ENCODE measurements at places on chromosomes 6 and 20.

DNA sequence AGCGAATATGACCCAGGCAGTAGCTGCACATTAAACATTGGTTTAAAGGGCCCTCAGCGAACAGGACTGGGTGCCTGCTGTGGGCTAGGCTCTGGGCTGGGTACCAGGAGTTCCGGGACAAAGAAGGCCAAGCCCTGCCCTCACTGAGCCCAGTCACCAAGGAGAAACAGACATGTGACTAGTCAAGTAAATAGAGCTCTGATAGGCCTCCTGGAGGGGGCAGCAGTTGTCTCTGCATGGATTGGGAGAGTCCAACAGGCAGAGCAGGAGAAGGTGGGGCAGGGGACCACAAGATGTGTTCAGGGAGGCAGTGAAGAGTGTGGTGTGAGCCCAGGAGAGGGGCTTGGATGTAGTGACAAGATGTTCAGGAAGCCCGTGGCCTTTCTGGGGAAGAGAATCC lies 3.1 kb downstream of the HM13 start:
- DNase-seq, result peak; percentile 13

GRCh38 chr6:39388606-39389483 lies 66.3 kb upstream of the KCNK16 start:
- DNase-seq, result no peak

- DNase-seq, result no peak
These were observed 76.8 kb downstream of the REV3L start for GRCh38 chr6:111406200-111406721.

DNA sequence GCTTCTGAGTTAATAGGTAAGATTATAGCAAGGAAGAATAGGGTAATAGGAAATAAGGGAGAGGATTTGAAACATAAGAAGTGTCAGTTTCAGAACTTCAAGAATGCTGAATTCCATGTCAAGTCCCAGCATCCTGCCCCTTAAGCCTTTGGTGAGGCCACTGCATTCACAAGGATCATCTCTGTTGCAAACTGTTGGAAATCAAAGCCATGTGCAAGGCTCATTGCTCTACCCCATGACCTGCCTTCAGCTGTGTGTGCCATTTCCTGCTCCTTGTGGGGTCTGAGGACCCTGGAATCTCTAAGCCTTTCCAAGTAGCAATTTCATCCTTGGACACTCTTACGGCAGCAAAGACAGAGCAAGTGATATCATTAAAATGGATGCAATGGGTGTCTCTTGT lies 203.0 kb downstream of the CDC5L start:
- DNase-seq, result no peak

DNA sequence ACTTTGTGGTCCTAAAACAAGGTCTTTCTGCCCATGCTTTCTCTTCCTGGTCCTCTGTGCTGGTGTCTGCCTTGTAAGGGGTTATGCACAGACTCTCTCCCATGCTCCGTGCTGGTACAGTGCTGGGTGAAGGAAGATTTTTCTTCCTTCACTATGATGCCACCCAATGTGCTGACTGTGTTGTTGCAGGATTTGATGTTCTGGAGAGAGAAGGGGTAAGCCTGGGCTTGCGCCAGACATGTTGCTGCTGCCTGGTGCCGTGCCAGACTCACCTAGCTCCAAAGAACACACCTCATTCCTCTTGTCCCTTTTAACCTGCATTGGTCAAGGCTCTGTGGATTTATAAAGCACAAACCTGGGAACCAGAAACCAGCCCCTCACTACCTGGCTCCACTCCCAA lies 28.4 kb upstream of the ARMH2 start:
- DNase-seq, result no peak

- DNase-seq, result no peak
These were observed 1257.2 kb upstream of the EYS start for GRCh38 chr6:66964216-66964615.

GRCh38 chr6:116408491-116408890 lies 37.7 kb downstream of the DSE start:
- no peak for DNase-seq

DNA sequence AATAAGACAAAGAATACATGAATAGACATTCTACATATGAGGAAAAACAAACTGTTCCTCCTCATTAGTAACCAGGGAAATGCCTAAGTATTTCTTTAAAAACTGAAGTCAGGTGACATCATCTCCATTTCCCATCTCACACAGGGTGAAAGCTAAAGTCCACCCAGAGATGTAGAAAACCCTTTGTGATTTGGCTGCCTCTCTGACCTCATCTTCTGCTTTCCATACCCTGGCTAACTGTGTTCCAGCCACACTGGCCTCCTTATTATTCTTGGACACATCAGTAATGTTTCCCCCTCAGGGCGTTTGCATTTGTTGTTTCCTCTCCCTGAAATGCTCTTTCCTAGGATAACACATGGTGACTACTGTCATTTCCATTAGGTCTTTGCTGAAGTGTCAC lies 40.4 kb downstream of the ESF1 start:
- no peak for DNase-seq

GRCh38 chr6:89826029-89826528 lies 3.6 kb upstream of the CASP8AP2 start:
- DNase-seq, result no peak

GRCh38 chr6:11036977-11037430 lies 7.1 kb downstream of the ELOVL2 start:
- no peak for DNase-seq

DNA sequence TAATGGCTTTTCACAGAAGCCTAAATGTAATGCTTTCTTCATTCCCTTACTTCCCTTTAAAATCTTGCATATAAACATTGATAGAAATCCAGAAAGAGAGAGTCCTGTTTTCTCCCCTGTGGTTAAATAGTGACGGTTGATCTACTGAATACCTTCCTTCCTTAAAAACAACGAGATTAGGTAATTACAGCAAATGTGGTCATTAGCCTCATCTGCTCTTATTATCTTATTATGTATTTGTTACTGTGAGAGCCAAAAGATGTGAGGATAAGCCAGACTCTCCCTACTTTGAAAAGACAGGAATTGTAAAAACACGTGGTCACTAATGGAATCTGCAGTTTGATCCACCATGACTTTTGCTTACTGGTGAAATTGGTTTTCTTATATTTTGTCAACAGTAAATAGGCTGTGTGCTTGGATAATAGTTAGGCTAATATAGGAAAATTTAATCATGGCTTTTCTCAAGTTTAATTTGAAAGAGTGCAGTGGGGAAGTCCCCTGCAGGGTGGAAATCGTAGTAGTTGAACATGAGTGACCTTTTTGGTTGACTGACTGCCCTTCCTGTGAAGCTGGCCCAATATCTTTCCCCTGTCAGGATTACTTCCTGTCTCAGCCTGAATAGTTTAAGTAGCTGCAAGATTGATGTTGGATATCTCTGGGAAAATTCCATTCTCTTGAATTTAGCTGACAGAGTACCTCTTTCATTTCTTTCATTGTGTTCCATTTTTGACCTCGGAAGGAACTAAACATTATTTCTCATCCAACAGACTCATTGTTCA lies 62.8 kb downstream of the JARID2 start:
- DNase-seq, result no peak

DNA sequence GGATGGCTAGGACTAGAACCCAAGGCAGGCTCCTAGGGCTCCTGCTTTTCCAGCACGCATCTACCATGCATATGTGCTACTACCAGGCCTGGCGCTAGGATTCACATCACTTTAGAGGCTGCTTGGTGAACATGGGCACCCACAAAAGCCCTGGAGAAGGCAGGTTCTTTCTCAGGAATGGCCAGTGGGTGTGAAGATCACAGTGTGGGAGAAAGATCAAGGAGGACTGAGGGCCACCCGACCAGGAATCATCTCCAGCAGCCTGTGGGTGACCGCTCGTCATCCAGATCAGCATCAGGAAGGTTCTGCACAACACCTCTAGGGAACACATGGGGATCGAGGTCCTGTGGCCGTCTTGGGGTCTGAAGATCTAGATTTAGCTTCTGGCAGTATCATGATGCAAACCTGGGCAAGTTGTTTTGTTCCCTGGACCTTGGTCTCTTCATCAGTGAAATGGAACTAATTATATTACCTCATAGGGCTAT lies 27.3 kb downstream of the SRSF3 start:
- no peak for DNase-seq

- DNase-seq, result no peak
These were observed at the start of gene EFCAB8 for GRCh38 chr20:32858701-32859372. Gene EFCAB8, plus strand, starts transcription at chr20:32858923. Its CDS starts 4,870 bp downstream, at chr20:32863793.

GRCh38 chr20:58162986-58163385 lies 65.5 kb downstream of the ANKRD60 start:
- no peak for DNase-seq

- no peak for DNase-seq
These were observed 254.7 kb upstream of the MOCS1 start for GRCh38 chr6:40188931-40189330.

DNA sequence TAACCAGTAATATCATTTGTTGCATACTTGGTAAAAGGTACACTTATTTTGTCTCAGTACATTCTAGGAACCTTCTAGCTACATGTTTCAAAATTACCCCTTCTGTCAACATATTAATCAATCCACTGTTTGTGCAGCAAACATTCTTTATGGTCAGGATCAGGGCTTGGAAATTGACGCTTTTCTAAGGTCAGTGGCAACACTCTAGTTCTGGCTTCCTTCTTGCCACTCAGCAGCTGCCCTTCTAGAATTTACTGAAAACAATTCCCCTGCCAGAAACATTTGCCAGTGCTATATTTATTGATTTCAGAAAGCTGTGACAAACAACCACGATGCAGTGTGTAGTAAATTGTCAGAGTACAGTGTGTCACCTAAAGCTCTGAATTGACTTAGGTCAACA lies 84.7 kb upstream of the FBXL4 start:
- no peak for DNase-seq

DNA sequence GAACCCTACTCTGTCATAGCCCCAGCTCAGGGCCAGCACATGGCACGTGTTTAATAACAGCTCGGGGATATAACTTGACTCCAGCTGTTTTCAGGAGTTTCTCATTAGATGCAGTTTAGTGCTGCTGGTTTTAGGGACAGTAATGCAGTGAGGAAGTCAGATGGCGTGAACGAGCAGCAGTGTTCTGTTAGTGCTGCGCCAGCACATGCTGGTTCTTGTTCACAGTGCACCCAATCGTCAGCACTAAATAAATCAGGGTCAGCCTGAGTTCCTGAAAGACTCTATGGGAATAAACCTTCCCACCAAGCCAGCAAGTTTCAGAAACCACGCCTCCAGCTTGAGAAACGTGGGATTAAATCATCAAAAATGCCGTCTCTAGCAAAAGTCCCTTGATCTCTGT lies 235.9 kb upstream of the SUPT3H start:
- peak; percentile 20 for DNase-seq

GRCh38 chr6:163147994-163148393 lies 266.5 kb upstream of the QKI start:
- no peak for DNase-seq

- no peak for DNase-seq
These were observed 45.8 kb downstream of the CLIC5 start for GRCh38 chr6:45969883-45970282.

DNA sequence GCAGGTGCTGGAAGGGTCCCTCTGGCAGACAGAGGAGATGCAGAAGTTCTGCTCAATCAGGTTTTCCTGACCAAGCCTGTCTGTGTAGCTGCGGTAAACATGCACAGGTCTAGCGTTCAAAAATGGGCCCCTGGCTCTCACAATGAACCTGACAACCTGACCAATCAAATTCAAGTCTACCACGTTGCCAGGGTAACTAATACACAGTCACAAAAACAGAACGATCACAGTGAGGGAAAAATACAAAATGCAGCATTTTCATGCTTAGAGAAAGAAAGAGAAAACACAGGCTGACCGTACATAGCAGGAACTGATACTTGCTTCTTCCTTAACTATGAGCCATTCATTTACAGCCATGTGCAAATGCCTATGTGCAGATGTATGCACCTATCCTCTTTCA lies 353.1 kb upstream of the TSHZ2 start:
- no peak for DNase-seq

DNA sequence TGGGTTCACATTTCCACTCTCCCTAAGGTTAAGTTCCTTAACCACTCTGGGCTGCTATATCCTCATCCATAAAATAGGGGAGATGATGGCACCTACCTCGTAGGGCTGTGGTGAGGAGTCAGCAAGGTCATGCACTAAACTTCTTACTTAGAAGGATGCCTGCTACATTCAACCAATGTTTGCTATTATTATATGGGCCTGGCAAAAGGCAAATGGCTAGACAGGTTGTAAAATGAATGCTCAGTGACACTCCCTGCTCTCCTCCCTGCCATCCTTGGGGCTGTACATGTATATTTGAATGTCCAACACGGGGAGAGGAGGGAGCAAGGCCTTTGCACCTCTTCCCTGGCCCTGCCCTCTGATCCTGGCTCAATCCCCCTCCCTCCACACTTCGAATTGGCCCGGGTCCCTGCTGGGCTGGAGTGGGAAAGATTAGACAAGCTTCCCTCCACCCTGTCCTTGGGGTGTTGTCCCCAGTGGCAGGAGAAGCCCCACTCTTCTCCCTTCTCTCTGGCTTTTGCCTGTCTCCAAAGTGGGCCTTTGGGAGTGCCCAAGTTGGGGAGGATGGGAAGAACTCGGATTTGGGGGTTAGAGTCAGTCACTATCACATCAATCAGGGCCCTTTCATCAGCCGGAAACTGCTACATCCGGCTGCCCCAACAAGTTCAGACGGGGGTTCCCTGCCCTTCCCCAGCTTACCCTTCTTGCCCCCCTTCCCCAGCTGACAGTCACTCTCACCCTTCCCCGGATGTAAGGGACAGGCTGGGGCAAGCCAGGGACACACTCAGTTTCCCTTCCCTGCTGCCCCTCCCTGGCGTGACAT lies 36.3 kb upstream of the VEGFA start:
- DNase-seq, result no peak

- no peak for DNase-seq
These were observed 216.0 kb downstream of the HIVEP2 start for GRCh38 chr6:142728910-142729481.

DNA sequence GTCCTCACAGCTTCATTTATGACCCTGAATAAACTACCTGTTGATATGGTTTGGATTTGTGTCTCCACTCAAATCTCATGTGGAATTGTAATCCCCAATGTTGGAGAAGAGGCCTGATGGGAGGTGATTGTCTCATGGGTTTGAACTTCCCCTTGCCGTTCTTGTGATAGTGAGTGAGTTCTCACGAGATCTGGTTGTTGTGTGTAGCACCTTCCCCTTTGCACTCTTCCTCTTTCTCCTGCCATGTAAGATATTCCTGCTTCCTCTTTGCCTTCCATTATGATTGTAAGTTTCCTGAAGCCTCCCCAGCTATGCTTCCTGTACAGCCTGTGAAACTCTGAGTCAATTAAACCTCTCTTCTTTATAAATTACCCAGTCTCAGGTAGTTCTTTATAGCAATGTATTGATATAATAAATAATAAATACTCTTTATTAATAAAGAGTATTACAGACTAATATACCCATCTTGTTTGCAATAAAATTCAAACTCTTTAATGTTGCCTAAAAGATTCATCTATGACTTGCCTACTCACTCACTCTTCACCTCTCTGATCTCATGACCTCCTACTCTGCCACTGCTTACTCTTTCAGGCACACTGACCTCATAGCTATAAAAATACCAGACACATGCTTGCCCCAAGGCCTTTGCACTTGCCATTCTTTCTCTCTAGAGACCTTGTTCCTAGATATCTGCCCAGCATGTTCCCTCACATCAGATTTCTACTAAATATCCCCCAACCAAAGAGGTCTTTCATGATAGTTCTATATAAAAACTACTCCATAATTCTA lies 256.4 kb upstream of the MARCKS start:
- no peak for DNase-seq

Measured in nephron progenitor cell (in vitro differentiated cells).